ENCODE measurements at places on chromosomes 12 and 14. TPM values are rescaled to one million over a fixed set of nuclear protein-coding genes. Genes with fewer than 3 reads are reported as not detected.

Gene KIF5A
- 0.51 TPM for total RNA-seq

- no peak for DNase-seq
These were observed 62.1 kb downstream of the TNFAIP2 start for GRCh38 chr14:103185051-103186029.

DNA sequence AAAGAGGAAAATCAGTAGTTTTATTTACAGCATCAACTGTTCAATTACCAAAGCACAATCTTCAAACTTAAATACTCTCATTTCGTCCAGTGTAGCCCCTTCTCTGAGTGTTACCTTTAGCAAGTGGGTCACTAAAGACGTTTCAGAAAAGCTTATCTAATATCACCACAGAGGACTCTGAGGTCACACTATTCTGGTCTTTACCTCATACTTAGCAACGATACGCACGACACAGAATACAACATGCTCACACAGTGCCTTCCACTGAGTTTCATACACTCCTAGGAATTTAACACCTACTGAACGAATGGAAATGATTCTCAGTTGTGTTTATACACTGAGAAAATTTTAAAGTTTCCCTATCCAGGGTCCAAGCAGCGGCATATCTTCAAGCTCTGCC, 2.0 kb downstream of the SYT10 start:
- DNase-seq, result no peak

Gene POTEM
- not detected for total RNA-seq

Gene KLRG1
- 1.0 TPM for total RNA-seq

- DNase-seq, result no peak
These were observed 30.5 kb upstream of the ITPR2 start for GRCh38 chr12:26863515-26863914.

Gene KRT71
- not detected for total RNA-seq

Gene LALBA
- total RNA-seq, result not detected

- peak; percentile 78 for DNase-seq
These were observed 184.5 kb upstream of the CRY1 start for GRCh38 chr12:107277855-107278254.

Data from fibroblast of lung (primary cell).